ENCODE measurements at places on chromosomes 7 and 10.

- DNase-seq, result no peak
Observed at GRCh38 chr7:85172530-85172941, 14.3 kb downstream of the SEMA3D start.

DNA sequence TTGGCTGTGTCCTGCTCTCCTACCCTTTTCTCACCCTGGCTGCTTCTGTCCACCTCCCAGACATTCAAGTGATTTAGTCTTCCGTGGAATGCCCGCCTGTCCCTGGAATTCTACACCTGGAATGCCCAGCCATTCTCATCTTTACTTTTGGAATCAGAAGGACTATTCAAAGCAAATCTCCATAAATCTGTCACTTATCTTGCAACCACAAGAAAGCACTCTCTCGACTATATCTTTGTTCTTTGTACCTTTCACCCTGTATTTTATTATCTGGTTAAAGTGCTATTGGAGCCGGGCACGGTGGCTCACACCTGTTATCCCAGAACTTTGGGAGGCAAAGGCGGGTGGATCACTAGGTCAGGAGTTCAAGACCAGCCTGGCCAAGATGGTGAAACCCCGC is 79.3 kb upstream of the KMT2E start:
- no peak for DNase-seq

DNA sequence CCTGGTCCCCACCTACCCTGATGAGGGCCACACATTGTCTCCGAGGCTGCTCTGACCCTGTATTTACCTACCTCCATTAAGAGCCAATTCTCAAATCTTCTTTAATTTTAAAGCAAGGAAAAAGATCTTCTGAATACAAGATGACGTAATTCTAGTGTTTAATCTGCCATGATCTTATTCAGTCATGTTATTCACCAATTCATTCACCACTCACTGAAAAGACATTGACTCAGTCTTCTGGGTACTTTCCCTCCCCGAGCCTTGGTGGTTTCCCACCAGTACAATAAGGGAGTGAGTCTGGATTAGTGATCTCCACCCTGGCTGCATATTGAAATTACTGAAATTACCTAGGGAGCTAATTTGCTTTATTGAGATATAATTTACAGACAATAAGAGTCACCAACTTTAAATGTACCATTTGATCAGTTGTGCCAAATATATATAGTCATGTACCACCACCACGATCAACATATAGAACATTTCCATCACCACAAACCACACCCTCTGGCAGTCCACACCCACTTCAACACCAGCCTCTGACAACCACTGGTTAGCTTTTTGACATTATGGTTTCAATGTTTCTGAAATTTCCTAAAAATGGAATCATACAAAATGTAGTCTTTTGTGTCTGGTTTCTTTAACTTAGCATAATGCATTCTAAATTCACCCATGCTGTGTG is 117.5 kb upstream of the UNC5B start:
- DNase-seq, result no peak

- DNase-seq, result peak; percentile 35
Observed at GRCh38 chr10:2986391-2986801, 81.0 kb upstream of the PFKP start.

DNA sequence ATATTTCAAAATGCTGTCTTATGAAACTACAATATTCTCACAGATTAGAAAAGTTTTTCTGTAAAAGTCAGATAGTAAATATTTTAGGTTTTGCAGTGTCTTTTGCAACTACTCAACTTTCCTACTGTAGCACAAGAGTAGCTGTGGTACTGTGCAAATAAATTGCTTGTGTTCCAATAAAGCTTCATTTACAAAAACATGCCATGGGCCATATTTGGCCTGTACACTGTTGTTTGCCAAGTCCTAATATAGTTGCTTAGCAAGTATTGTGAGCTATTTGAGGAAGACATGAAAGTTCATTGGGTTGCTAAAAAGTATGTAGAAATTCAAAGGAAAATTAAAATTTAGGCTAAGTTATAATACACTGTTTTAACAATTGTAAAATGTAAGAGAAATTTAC is 80.0 kb downstream of the TFPI2 start:
- no peak for DNase-seq

DNA sequence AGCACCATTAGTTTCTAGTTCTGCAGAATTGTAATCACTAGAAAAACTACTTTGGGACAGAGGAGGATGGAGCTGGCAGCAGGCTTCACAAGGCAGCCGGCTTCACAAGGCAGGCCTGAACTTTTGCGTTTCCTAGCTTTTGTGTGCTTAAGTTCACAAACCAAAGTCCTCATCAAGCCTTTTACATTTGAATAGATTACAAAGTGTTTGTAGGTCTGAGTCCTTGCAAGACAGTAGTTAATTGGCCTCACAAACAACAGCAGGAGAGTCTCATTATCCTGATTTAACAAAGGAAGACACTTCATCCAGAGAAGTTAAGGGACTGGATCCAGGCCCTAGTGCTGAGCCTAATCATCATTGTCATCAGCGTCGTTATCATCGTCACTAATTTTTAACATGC is 147.8 kb upstream of the AUTS2 start:
- DNase-seq, result no peak

DNA sequence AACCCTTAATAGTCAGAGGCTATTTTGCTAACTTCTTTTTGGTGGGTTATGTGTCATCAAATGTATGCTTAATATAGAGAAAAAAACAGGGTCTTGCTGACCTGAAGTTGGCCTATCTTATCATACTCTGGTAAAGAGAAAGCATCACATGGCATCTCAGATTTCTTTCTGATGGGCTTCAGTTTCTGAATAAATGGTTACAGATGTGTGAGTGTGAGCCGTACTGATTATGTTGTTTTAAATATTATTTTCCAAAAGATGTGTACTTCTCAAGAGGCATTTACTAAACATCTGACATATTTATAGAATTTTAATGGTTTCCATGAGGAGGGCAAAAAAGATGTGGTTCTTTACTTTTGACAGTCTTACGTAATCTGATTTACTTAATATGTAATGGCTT is 28.4 kb downstream of the BBS9 start:
- no peak for DNase-seq

- DNase-seq, result no peak
Observed at GRCh38 chr10:4234661-4235060, 449.7 kb upstream of the KLF6 start.

DNA sequence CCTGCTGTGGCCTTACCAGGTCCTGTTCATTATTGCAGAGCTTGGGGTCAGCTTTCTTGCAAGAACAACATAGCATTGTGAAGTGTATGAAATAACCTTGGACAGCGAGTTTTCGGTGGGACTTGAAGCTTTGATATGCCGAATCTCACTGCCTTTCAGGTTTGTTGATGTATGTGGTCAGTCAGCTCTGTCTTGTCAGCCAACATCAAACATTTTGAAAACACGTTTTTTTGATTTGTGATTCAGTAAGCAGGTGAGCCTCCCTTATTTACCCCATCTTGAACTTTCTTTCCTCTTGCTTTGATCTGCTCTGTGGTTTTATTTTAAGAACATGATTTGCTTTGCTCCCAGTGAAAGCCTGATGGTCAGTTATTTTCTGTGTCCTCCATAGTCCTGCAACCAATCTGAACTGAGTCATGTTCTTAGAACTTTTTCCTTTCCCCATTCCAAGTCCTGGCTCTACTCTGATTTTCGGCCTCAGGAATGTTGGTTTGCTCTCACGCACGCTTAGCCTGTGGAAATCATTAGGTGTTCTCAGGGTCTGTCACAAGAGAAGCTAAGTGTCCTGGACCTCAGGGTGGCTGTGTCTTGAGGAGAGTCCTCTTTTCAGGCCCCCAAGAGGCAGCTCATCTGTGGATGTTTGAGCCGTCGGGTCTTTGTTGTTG is 8.7 kb downstream of the WBP1L start:
- DNase-seq, result no peak

GRCh38 chr10:87093632-87094372 is 841 bp downstream of the GLUD1 start:
- DNase-seq, result peak; percentile 40

DNA sequence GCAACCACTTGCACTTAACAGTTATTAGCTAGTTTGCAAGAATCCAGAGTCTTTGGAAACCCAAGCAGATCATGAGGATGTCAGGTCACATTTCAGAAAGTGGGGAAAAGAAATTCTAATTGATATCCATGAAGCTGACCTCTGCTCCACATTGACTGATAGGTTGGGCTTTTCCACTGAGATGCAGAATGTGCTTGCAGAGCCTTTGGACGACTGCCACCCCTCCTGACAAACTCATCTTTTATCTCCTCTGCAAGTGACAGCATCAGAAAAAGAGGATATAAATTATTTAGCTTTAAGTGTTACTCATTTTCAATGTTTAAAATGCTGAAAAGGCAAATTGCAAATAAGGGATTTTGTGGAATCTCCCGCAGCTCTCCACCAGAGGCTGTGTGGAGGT is 75.3 kb downstream of the C10orf90 start:
- DNase-seq, result no peak

DNA sequence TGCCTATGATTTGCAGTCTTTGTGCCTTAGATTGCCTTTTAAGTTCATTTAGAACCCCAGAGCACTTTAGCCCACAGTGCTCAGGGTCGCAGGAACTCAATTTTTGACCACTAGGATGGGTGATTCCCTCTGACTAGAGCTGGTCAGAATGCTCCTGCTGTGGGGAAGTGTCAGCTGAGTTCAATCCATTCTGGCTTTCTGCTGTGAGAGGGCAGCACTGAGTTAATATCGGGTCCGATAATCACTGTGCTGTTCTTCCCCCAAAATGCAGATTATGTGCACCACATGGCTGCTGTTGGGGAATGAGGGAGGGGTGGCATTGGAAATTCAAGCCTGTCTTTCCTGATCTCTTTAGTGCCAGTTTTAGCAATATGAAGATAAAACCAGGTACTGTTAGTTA is 886.4 kb downstream of the DNAJB9 start:
- no peak for DNase-seq

DNA sequence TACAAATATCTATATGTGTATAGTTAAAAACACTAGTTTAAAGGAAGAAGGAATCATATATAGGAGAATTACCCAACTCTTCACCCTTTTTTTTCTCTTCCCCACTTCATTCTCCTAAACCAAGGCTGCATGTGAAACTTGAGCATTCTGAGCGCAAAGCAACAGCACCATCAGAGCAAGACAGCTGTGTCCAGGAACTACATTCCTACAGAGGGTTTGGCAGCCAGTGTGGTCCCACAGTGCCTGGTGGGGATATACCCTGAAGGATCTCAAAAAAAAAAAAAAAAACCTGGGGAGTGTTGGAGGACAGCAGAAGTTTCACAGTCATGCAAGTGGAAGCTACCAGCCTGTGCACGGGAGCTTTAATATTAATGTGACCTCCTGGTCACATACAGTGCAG is 310.4 kb downstream of the CTNNA3 start:
- DNase-seq, result no peak

DNA sequence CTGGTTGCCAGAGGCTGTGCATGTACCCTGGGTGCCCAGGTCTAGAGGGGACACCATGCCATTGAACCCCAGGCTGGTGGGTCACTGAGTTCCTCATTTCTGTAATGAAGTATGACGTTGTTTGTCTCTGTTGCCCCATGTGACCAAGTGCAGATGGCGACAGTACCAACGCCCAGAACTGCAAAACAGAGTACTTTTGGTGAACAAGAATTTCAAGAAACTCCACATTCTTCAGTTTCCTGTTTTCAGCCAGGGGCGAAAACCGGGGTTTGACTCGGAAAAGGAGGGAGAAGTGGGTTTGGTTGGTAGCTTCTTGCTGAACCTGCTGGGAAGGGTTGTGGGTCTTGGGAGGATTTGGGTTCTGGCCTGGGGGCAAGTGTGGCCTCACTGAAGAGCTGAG is 18.2 kb downstream of the CYP17A1 start:
- no peak for DNase-seq

- no peak for DNase-seq
Observed at GRCh38 chr10:80515941-80516340, 21.8 kb upstream of the SH2D4B start.

DNA sequence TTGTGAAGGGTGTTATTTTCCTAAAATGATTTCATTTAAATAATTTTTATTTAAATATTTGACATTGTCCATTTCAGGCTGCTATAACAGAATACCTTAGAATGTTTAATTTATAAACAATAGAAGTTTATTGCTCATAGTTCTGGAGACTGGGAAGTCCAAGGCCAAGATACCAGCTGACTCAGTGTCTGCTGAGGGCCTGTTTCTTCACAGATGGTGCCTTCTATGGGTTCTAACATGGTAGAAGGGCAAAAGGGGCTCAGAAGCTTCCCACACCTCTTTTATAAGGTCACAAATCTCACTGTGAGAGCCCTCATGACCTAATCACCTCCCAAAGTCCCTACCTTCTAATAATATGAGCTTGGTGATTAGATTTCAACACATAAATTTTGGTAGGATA is 50.7 kb downstream of the MTURN start:
- DNase-seq, result no peak

DNA sequence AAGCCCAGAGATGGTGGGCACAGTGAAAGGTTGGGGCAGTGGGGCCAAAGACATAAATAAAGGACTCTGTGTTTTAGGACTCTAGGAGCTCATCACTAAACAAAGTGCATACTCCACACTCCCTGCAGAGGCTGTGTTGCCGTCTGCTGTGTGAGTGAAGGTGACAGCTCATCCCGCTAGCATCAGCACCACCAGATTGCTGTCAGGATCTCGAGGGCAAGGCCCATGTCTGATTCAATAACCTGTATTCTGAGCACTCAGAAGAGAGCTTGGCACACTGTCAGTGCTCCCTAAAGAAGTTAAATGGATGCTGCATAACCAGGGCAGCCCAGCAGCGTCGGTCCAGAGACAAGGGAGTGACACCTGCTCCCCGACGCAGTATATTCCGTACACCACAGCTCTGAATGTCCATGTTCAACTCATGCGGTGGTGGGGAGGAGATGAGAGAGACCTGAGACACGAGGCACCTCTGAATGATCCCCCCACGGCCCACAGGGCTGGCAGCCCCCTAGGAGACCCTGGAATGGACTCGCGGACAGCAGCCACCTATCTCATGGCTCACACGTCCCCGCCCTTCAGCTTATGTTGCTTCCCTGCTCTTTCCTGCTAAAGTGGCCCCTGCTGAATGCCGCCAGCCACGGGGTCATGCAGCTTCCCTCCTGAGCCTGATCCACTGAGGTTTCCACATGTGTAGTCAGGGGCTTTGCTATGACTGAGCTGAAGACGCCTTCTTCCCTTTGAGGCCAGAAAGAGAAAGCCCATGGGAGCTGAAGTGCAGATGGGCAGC is 132.7 kb upstream of the KCNMA1 start:
- DNase-seq, result no peak

- DNase-seq, result peak; percentile 28
Observed at GRCh38 chr7:74288034-74288881, 949 bp upstream of the CLIP2 start.

- DNase-seq, result no peak
Observed at GRCh38 chr10:89591796-89592271, 53.2 kb downstream of the PANK1 start.

- no peak for DNase-seq
Observed at GRCh38 chr10:131757285-131758058, 143.3 kb upstream of the PPP2R2D start.

Measured in Calu3 (cell line).